Large intestine (tissue), 12 donors: ENCODE measurements at places on chromosomes 4 and X.

GRCh38 chrX:13091111-13091765, 46.8 kb upstream of the FAM9C start:
- no peak for DNase-seq

GRCh38 chrX:68261060-68261672, 172.1 kb downstream of the OPHN1 start:
- no peak for DNase-seq

- DNase-seq, result no peak
Observed at GRCh38 chr4:133263104-133263503, 114.0 kb downstream of the PCDH10 start.

- no peak for DNase-seq
Observed at GRCh38 chr4:183841001-183841400, 64.1 kb upstream of the STOX2 start.

DNA sequence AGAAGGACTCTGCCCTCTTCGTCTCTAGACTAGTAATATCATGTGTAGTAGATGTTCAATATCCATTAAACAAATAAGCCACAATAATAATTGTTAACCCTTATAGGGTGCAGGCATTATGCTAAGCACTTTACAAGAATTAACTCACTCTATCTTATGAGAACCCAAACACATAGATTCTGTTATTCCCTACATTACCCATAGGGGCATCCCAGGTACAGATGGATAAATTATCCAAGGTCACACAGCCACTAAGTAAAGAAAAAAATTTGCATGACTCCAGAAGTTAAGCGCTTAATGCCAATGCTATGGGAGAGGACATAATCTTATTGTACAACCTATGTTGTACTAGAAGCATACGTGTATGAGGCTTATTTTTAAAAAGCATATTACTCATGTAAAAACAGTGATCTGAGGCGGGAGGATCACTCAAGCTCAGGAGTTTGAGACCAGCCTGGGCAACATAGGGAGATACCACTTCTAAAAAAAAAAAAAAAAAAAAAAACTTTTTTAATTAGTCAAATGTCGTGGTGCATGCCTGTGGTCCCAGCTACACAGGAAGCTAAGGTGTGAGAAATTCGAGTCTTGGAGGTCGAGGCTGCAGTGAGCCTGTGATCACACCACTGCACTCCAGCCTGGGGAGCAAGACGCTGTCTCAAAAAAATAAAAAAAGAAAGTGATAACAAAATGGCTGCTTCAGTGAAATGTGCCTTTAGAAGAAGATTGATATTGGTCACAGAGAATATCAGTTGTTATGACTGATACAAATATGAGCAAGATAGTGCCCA, 13.6 kb downstream of the LDB2 start:
- DNase-seq, result no peak

DNA sequence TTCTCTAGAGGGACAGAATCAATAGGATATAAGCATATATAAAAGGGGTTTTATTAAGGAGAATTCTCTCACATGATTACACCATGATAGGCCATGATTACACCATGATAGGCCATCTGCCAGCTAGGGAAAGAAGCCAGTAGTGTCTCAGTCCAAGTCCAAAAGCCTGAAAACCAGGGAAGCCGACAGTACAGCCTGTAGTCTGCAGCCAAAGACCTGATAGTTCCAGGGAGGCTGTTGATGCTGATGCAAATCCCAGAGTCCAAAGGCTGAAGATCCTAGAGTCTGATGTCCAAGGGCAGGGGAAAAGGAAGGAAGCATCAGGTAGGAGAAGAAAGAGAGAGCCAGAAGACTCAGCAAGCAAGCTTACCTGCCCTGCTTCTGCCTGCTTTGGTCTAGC, 411.3 kb upstream of the EMCN start:
- DNase-seq, result no peak

DNA sequence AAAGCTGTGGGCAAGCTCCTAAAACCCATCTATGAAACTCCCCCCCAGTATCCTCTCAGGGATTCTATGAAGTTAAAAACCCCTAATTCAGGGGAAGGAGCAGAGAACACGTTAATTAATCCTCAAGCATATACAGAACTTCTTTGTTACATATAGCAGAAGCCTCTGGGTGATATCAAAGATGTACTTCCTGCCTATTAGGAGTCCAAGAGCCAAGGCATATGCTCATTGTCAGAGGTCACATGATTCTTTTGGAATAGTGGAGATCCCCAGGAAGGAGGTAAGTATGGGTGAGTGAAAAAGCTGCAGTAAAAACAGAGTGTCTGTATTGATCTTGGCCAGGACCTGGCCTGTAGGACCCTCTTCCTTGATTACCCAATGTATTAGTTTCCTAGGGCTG, 2.9 kb upstream of the SPARCL1 start:
- DNase-seq, result no peak

DNA sequence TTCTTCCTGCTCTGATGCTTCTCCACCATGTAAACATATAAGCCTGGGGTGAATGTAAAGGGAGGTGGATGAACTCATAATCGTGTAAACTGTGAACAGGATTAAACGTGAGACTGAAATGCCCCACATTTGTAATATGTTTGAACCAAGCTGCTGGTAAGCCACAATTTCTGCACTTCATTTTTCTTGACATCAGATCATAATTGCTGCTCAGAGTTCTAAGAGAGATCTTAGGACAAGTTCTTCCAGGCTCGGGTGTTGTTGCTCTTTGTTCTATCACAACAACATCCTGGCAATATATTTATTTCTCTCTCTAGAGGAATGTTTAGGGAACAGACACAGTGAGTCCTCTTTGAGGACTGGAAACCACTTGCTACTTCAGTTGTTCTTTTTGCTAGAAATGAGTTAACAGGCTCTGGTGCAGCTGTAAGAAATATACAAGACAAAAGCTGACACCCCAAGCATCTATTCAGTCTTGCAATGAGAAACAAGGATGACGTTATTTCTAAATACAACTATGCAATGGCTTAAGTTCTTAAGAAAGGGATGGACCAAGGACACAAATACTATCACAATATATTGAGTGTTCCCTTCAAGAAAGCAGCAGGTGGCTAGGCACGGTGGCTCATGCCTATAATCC, 59.6 kb downstream of the LNX1 start:
- no peak for DNase-seq

DNA sequence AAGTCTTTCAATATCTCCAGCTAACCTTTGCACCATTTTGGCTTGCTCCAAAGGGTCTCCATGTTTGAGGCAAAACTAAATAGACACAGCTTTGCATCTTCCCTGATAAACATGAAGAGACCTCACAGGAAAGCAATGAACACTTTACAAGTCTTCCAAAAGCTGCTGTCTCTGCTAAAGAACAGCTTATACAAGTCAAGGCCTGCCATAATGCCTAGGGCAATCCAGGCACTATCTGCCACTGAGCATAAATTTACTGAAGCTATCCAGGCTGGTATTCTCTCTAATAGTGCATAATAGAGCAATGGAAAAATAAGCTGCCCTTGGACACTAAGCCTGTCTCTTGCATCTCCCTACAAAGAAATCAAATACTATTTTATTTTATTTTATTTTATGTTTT, 60.1 kb upstream of the S100G start:
- no peak for DNase-seq

GRCh38 chrX:108157628-108158027, 66.0 kb downstream of the ATG4A start:
- DNase-seq, result no peak

DNA sequence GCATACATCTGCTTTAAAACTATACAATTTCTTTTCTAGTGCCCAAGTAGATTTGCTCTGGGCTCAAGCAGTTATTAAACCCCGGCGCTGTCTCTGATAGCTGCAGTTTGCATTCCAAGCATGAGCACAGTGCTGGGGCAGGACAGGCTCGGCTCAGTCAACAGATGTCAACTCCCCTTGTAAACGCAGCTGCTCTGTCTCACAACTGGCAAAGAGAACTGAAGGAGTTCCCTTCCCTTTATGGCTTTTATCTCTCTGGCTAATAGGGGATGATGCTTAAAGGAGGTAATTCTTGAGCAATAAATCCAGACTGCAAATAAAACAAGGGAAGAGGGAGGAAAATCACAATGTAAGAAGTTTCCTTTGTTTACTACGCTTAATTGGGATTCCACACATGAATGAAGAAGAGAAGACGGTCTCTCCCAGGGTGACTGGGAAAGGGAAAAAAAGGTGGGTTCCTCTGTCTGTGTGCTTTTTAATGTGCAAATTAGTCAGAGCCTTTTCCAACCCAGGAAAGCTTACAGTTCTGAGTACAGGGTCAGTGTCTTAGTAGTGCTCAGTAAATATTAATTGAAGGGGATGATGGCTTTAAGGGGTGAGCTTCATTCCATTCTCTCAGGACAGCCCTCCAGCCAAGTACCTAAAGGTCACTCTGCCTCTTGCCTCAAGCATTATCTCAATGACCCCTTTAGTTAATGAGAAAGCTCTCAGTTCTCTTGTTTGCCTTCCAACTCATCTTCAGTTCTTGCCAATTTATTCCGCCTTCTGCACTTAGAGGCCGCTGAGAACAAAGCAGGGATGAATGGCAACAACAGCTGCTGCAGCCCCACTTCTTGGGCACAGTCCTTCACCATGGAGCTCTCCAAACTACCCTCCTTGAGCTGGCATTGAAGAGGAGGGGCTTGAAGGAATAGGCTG, 155.7 kb upstream of the JADE1 start:
- peak; percentile 94 for DNase-seq

GRCh38 chrX:110286106-110286505, 31.8 kb downstream of the AMMECR1 start:
- no peak for DNase-seq
